ENCODE measurements at places on chromosomes 13 and 19.
A peak's percentile ranks its signal among the peaks of the same experiment; 100 is the strongest.

DNA sequence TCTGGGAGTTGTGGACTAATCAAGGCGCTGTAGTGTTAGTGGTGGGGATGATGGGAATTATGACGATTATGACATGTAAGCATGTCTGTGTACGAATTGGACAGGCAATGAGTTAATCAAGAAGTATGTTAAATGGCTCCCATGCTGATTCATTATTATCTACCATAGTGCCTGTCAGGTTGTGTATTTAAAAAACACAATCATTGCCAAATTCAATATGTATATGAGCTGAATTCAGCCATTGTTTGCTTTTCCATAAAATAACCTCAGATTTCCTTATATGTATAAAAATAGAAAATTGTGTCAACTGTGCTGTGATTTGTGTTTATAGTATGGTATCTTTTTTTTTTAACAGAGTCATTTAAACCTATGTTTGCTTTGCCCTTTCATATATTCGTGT is 37.1 kb downstream of the PCCA start:
- DNase-seq: no peak

- no peak for DNase-seq
Measured at GRCh38 chr13:21742096-21742495, 71.2 kb downstream of the FGF9 start.

GRCh38 chr13:20197361-20197834 is 4.7 kb upstream of the GJB2 start:
- DNase-seq: no peak

GRCh38 chr13:99979453-99980200 is 2.0 kb upstream of the ZIC2 start:
- DNase-seq: no peak

GRCh38 chr19:1882089-1882785 is 3.1 kb downstream of the ABHD17A start:
- peak; percentile 73 for DNase-seq

DNA sequence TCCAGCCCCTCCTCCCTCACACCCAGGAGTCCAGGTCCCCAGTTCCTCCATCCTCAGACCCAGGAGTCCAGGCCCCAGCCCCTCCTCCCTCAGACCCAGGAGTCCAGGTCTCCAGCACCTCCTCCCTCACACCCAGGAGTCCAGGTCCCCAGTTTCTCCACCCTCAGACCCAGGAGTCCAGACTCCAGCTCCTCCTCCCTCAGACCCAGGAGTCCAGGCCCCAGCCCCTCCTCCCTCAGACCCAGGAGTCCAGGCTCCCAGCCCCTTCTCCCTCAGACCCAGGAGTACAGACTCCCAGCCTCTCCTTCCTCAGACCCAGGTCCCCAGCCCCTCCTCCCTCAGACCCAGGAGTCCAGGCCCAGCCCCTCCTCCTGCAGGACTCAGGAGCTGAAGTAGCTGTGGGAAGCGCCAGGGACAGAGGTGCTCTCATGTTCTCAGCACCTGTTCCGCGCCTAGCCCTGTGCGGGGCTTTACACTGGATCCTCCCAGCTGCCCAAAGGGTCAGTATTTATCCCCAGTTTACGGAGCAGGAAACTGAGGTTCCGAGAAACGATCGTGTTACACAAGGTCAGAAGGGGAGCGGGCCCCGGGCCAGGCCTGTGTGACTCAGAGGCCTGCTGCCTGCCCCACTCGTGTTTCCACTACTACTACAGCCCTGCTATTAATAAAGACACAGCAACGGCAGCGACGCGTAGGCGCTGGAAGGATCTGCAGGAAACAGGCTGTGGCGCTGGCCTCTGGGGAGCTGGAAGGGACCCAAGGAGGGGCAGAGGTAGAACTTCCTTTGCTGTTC is 1.7 kb upstream of the SBK3 start:
- DNase-seq: no peak

- DNase-seq: no peak
Measured at GRCh38 chr19:51066393-51067186, 1.7 kb upstream of the KLK13 start.
